Caudate nucleus (tissue), 63 donors: ENCODE measurements at places on chromosomes 1 and 21.

DNA sequence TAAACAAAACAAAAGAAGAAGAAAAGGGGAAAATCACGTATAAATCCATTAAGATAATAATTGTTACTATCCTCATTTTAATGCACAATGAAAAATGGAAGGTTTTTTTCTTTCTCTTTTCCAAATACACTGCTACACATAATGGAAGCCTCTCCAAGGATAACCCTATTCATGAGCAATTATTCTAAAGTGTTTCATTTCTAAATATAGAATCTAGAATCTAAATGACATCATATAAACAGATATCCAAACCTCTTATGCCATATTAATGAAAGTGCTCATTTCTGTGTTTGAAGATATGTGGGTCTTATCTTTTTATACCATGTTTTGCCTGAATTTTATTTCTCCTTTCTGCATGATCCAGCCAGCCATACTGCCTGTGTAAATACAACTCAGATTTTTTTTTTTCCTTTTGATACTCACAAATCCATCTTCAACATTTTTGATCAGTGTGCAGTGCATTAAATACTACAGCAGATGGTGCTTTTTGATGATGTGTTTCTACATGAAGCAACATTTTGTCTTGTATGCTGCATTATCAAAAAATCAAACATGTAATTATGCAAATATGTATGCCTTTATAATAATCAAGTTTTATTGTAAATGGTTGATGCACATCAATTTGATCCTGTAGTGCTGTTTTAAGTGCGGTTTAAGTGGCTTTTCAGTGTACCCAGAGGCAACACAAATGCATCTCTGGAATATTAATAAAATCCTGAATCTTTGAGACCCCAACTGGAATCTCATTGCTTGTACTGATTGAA lies 625.6 kb upstream of the PTBP2 start:
- DNase-seq, result no peak

- no peak for DNase-seq
Observed at GRCh38 chr1:227889047-227889862, 58.5 kb downstream of the WNT9A start.

- DNase-seq, result no peak
Observed at GRCh38 chr21:24705201-24705600, 902.1 kb downstream of the MRPL39 start.

DNA sequence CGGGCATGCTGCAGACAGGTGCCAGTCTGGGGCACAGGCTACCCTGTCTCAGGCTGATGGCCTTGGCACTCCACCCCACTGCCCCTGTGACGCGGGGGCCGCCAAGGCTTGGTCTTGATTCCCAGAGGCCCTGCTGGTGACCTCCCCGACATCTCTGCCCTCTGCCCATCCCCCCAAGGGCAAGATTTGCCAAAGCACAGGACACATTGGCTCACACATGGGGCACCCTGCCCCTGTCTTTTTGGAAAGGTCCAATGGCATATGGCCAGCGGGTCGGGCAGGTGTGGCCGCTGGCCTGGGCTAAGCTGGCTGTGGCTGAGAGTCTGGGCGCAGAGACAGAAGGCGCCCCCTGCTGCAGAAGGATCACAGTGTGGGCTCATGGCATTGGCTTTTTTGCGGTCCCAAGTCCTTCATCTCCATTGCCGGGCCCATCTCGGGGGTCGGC lies 4.6 kb downstream of the MIB2 start:
- no peak for DNase-seq

DNA sequence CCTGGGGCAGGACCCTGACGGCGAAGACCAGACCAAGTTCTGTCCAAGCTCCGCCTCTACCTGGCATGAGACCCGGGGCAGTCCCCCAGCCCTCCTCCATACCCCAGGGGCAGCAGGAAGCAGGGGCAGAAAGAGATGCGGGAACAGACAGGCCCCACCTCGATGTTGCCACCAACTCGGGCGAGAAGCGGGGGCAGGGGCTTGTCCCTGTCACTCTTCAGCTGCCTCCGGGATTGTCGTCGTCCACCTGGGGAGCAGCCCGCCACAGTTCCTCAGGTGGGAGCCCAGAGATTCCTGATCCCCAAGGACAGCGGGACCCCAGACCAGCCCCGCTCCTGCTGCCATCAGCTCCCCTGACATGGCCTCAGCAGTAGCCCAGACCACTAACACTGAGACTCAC lies 54.8 kb downstream of the CHD5 start:
- DNase-seq, result no peak

- DNase-seq, result no peak
Observed at GRCh38 chr1:156887317-156887716, 6.2 kb upstream of the PEAR1 start.

GRCh38 chr1:64493831-64494230 lies 23.9 kb downstream of the CACHD1 start:
- DNase-seq, result no peak

GRCh38 chr1:14366091-14367018 lies 232.1 kb upstream of the KAZN start:
- DNase-seq, result no peak

- DNase-seq, result no peak
Observed at GRCh38 chr1:242602001-242602400, 77.5 kb upstream of the PLD5 start.

DNA sequence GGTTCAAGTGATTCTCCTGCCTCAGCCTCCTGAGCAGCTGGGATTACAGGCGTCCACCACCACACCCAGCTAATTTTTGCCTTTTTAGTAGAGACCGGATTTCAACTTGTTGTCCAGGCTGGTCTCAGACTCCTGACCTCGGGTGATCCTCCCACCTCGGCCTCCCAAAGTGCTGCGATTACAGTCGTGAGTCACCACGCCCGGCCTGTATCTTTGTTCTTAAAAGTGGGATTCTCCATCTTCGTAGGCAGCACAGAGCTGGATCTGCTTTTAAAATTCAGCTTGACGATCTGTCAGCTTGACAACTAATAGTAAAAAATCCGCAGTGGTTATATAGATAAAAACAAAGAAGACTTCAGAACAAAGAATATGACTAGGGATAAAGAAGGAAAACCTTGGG lies 2.8 kb upstream of the GNG4 start:
- no peak for DNase-seq

- DNase-seq, result peak; percentile 62
Observed at GRCh38 chr1:32817815-32818786, 648 bp downstream of the S100PBP start.

DNA sequence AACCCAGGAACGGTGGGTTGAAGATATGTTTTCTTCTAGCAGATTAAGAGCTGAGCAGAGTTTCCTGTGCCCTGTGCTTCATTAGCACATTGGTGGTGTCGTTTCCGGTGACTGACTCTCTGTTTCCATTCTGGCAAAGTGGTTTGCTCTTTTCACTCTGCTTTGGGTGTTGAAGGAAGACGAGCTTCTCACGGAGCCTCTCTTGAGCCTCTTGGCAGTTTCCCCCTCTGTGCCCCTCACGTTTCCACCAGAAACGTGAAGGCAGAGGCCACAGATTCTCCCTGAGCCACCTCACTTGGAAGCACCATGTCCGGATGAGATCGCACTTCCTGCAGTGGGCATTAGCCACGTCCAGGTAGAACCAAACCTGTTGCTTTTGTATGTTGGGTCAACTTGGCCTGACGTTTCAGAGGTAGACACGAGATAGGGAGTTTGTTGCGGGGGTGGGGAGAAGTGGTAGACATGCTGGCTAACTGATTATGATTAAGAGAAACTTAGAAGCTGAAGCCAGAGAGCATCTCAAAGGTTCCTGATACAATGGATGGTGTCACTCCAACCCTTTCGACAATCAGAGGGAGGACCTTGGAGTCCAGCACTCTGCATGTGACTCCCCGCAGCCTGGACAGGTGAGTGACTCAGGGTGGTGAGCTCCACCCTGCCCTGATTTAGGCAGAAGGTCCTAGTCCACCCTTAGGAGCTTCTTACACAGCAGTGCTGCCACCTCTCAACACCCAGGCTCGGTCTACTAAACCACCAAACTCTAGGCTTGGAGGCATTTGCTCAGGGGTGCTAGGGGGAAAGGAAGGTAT lies at the start of gene LAX1:
LAX1 (plus strand) TSS at position 155 of the 809 bp plus-strand sequence; CDS start at position 538, 383 bp downstream.
- no peak for DNase-seq

GRCh38 chr1:178506669-178507068 lies 6.2 kb upstream of the TEX35 start:
- DNase-seq, result no peak
